ENCODE measurements at places on chromosomes 6 and 20. TPM values are rescaled to one million over a fixed set of nuclear protein-coding genes. Genes with fewer than 3 reads are reported as not detected.

GRCh38 chr6:155382338-155382685 lies 68.0 kb upstream of the TFB1M start:
- DNase-seq: no peak

GRCh38 chr6:124867121-124867520 lies 95.1 kb upstream of the RNF217 start:
- no peak for DNase-seq

Gene RAET1L
- not detected for total RNA-seq

DNA sequence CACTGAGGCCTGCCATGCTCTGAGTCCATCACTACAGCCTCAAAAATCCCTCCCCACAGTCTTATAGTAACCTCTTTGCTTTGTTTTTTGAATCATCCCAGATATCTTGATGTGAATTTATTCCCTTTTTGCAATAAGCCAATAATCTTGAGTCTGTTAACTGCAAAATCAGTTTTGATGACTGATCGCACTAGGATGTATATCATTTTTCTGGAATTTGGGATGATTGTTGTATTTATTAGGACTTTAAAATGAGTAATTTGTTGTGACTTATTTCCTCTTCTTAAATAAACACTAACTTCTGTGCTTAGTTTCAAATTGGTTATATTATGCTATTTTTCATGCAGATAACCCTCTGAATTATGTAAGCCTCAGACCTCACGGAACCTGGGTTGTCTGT lies 5.6 kb downstream of the CST4 start:
- DNase-seq: no peak

- no peak for DNase-seq
Measured at GRCh38 chr6:147053311-147053921, 150.8 kb upstream of the STXBP5 start.

DNA sequence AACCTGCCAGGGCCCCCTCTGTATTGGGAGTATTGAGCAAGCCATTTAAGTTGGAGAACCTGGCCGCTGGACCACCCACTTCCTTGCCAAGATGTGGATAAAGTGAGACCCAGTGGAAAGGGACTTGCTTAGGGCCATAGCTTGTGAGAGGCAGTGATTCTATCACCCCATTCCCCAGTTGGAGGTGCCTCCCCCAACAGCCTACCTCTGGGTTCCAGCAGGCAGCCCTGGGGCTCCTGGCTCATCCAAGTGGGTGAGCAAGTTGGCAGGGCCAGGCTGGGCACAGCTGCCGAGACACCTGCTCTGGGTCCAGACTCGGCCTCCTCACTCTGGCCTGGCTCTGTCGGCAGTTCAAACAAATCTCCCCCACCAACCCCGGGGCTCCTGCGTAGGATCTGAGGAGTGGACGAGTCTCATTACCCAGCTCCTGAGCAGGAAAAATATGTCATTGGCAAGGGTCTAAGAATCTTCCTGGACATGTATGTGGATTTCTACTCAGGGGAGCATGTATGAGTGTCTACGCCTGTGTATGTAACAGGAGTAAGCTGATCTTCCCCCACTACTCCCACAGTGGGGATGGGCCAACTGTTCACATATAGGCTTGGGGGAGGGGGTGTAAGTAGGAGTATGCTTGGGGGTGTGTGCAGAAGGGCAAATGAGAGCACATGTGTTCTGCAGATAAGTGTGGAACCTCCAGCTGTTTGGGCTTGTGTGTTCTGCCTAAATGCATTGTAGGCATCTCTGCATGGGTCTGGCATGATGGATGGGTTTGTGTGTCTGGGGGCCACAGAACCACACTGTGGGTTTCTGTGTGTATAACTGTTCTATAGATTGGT lies 1.9 kb downstream of the ID1 start:
- peak; percentile 54 for DNase-seq

- no peak for DNase-seq
Measured at GRCh38 chr20:57795342-57795697, 85.5 kb upstream of the PMEPA1 start.

Gene TRAPPC3L
- total RNA-seq: 0.28 TPM

DNA sequence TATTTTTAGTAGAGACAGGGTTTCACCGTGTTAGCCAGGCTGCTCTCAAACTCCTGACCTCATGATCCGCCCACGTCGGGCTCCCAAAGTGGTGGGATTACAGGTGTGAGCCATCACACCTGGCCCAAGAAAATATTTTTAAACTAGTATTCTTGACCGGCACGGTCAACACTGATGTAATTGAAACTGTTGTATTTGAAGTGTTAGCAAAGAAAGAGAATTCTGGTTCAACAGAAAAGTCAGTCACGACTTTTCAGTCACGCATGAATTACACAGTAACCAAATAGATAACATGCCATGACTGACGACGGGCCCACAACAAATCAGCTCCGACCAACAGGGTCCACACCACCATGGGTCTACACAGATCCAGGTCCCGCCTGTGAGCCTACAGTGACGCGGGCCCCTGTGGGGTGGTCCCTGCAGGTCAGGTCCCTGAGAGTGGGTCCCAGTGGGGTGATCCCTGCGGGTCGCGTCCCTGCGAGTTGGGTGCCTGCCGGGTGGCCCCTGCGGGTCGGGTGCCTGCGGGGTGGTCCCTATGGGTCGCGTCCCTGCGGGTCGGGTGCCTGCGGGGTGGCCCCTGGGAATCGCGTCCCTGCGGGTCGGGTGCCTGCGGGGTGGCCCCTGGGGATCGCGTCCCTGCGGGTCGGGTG lies 1.0 kb downstream of the GMEB2 start:
- DNase-seq: peak; percentile 60

Gene PTPRK
- 69.5 TPM for total RNA-seq

GRCh38 chr20:44897133-44897532 lies 11.6 kb downstream of the YWHAB start:
- no peak for DNase-seq

GRCh38 chr6:57307850-57308249 lies 9.6 kb upstream of the PRIM2 start:
- no peak for DNase-seq

- no peak for DNase-seq
Measured at GRCh38 chr6:39197922-39198500, 31.3 kb downstream of the KCNK5 start.

DNA sequence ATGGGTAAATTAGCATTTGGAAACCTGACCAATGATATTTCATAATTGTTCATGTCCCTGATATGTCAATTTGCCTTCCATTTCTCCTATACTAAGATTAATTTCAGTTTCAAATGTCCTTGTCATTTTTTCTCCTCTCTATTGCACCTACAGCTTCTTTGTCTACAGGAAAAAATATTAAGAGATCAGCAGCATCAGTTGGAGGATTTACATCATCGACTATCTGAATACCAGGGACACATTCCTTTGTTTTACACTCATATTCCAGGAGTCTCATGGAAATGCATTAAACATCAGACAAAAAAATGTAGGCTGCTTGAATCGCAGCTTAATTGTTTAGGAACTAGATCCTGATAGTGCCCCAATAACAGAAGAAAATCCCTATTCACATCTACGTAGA lies 188.2 kb downstream of the PRKN start:
- DNase-seq: no peak

Gene VIP
- total RNA-seq: 1.3 TPM

GRCh38 chr20:61186771-61187472 lies 65.1 kb upstream of the CDH4 start:
- no peak for DNase-seq

GRCh38 chr6:157266274-157267101 lies 56.8 kb downstream of the TMEM242 start:
- no peak for DNase-seq

DNA sequence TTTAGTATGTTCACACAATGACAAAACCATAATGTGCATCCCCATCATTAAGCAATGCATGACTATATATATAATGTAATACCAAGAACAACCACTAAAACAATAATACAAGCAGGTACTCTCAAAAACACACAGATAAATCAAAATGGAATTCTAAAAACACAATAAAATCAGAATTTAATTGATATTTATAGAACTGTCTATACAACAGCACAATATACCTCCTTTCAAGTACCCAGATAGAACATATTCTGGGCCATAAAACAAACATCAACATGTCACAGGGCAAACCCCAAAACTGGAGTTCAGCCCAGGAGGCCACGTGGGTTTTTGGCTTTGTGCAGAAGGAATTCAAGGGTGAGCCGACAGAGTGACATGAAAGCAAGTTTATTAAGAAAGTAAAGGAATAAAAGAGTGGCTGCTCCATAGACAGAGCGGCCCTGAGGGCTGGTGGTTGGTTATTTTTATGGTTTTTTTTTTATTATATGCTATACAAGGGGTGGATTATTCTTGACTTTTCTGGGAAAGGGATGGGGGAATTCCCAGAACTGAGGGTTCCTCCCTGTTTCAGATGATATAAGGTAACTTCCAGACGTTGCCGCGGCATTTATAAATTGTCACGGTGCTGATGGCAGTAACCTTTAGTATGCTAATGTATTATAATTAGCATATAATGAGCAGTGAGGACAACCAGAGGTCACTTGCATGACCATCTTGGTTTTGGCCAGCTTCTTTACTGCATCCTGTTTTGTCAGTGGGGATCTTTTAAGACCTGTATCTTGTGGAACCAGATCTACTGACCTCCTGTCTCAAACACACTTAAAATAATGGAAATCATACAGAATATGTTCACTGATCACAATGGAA lies 5.6 kb downstream of the RAB23 start:
- no peak for DNase-seq

Gene SPATS1
- 4.4 TPM for total RNA-seq

Gene HAO1
- not detected for total RNA-seq

- no peak for DNase-seq
Measured at GRCh38 chr6:138155443-138155842, 6.3 kb upstream of the ARFGEF3 start.

GRCh38 chr20:47789764-47790579 lies 4.7 kb upstream of the SULF2 start:
- DNase-seq: no peak

Gene SNRPB
- total RNA-seq: 150 TPM

Gene RWDD2A
- total RNA-seq: 2.8 TPM
